SIG-M5 (cell line): ENCODE measurements at places on chromosomes 3 and 15.

GRCh38 chr3:192366916-192367315 lies 360.4 kb downstream of the FGF12 start:
- DNase-seq, result no peak

DNA sequence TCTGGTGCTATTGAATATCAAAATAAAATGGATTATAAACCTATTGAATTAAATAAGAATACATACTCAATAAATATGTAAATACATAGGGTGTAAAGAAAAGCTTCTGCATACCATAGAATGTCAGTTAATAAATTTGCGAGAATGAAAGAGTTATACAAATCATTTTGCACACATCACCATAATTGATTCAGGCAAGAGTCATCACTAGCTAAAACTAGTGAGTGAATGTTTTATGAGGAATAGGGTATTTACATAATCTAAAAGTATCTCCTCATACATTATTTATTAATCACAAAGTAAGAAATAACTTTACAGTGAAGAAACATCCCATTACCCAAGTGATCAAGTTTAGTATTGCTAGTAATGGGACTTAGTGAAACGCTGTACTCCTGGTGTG lies 13.6 kb downstream of the EXOG start:
- DNase-seq, result no peak

DNA sequence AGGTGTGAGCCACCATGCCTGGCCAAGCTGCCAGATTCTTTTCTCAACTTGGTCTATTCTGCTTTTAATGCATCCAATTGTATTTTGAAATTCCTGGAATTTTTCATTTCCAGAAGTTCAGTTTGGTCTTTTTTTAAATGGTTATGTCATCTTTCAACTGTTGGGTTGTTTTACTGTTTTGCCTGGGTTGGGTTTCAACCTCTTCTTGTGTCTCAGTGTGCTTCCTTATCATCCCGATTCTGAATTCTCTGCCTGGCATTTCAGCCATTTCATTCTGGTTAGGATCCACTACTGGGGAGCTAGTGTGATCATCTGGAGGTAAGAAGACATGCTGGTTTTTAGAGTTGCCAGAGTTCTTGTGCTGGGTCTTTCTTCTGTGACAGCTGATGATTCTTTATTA lies 61.5 kb downstream of the LRRC49 start:
- DNase-seq, result no peak

DNA sequence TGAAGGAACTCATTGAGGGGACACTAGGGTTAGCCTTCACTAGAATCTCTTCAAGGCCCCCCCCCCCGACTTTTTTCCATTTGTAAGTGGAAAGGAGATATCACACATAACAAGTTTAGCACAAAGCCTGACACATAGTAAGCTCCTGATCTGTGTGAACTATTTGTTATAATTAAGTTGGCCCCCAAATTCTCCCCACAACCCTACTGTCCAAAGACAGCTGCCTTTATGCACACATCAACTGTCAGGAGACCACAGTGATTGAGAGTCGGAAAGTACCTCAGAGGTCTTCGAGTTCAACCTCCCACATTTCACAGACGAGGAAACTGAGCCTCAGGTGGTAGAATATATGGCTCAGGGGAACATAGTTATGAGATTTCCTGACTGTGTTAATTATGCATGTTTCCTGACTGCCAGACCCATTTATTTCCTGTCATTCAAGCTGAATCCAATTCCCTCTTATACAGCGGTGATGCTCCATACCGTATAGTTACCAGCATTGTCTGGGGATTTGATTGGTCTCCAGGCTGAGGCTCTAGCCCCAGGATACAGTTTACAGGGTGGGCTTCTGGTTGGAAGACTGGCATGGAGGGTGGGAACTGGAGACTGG lies 227.4 kb upstream of the CMC1 start:
- DNase-seq, result no peak

DNA sequence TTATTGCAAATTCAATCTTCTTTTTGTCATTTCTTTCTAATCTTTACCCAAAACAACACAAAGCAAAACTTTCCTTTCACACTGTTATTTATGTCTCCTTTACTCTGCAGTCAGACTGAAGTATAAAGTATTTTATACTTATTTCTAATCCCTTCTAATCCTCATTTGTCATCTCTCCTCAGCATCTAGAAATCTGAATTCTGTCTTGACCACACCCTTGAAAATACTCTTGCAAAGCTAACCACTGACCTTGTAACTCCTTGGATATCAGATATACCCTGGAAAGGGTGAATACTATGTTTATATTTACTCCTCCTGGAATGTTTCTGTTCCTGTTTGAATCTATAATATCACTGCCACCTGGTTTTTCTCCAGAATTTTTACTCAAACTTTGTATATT lies 481.1 kb downstream of the ZNF385D start:
- DNase-seq, result no peak

- DNase-seq, result no peak
Measured at GRCh38 chr3:50238549-50239026, 2.6 kb downstream of the GNAI2 start.

GRCh38 chr3:49512781-49513355 lies 41.4 kb upstream of the BSN start:
- DNase-seq, result no peak

DNA sequence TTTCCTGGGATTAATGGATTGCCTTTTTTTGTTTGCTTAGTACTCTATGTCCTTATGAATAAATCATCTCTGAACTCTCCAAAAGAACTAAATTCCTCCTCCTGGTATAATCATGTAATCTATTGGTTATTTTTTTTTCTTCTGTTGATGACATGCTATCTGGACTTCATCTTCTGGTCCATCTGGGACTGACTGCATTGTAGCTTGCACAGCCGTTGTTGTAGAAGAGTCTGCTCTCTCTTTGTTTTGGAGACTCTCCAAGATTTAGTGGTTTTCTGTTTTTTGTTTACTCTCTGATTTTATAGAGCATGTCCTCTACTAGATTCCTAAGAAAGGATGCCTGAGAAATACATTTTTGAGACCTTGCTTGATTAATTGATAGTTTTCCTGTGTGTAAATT lies 19.1 kb downstream of the IREB2 start:
- DNase-seq, result no peak

- DNase-seq, result no peak
Measured at GRCh38 chr3:65889707-65890099, 149.0 kb downstream of the MAGI1 start.

- no peak for DNase-seq
Measured at GRCh38 chr15:37140531-37141058, 40.2 kb upstream of the MEIS2 start.
